SIG-M5 (cell line): ENCODE measurements at places on chromosomes 1 and 21.

- DNase-seq = no peak
Observed at GRCh38 chr1:231016234-231016633, 23.8 kb downstream of the FAM89A start.

DNA sequence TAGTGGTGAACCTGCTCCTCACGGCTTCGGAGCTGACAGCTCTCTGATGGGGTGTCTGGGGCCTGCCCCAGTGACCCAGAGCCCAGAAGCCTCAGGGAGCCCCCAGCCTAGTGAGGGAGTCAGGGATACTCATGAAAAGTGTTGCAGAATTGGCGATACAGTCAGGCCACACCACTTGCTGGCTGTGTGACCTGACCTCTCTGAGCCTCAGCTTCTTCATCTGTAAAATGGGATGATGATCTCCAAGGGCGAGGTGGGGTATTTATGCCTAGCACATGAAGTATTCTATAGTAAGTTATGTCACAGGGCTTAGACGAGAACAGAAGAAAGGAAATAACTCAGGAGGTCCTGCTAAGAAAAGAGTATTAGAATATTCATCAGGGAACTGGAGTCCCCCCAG lies 1.6 kb downstream of the TMEM51 start:
- DNase-seq = no peak

DNA sequence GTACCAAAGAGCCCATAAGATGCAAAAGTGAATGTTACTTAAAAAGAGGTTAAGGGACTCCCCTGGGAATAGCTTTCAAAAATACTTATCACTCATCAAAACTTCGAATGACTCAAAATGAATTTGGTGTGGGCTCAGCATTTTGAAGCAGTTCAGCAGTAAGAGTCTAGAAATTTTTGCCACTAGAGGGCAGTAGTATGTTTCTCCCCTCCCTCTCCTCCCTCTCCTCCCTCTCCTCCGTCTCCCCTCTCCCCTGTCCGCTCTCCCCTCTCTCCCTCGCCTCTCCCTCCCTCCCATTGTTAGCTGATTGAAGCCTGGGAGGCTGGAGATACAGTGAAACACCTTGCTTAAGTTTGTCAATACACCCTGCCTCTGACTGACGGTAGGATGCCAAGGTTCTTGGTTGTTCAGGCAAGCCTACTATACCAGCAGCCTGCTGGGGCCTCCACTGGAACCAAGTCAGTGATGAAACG lies 70.8 kb upstream of the TENT5C start:
- DNase-seq = no peak

DNA sequence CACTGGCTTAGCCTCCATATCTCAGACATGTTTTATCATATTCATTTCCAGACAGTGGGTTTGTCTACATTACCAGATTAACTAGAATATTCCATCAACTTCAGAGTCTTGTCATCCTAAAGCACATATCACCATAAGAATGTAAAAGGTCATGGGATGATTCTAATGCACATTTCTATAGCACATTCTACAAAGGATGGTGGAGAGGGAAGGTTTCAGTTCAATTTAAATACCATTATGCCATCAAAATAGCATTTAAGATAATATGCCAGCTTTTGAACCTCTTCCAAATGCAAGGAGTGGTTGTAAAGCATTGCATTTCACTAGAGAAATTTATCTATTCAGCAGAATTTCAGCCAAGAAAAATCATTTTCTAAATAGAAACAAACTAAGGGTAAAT lies 970.5 kb downstream of the TTLL7 start:
- DNase-seq = no peak

DNA sequence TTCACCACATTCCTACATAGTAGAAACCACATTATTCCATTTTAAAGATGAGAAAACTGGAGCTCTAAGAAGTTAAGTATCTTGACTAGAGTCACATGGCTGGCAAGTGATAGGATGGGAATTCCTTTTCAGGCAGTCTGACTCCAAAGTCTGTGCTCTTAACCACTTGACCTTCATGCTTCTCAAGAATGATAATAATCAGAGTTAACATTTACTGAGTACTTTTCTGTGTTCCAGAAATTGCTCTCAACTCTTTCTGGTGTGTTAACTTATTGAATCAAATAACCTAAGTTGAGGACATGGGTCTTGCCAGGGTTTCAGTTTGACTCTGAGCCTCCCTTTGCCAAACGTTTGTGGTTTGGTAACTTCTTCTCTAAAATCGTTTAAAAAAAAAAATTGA lies 169.4 kb downstream of the RASAL2 start:
- DNase-seq = no peak

GRCh38 chr1:24555591-24556413 lies at the start of gene NCMAP:
Gene NCMAP (plus strand): TSS chr1:24556087. CDS start chr1:24595431, 39,344 bp downstream.
- DNase-seq = no peak

GRCh38 chr1:209862391-209863356 lies 34.9 kb downstream of the UTP25 start:
- DNase-seq = no peak

- no peak for DNase-seq
Observed at GRCh38 chr1:12206792-12207424, 22.9 kb upstream of the VPS13D start.

- DNase-seq = no peak
Observed at GRCh38 chr1:172352435-172352834, 68.0 kb upstream of the C1orf105 start.

- no peak for DNase-seq
Observed at GRCh38 chr1:156241311-156241811, 623 bp upstream of the BGLAP start.

GRCh38 chr1:206074839-206075238 lies 21.9 kb downstream of the RHEX start:
- peak; percentile 62 for DNase-seq

- no peak for DNase-seq
Observed at GRCh38 chr1:221991221-221991620, 249.3 kb upstream of the DUSP10 start.

GRCh38 chr1:61620536-61620935 lies 104.4 kb downstream of the TM2D1 start:
- DNase-seq = no peak

DNA sequence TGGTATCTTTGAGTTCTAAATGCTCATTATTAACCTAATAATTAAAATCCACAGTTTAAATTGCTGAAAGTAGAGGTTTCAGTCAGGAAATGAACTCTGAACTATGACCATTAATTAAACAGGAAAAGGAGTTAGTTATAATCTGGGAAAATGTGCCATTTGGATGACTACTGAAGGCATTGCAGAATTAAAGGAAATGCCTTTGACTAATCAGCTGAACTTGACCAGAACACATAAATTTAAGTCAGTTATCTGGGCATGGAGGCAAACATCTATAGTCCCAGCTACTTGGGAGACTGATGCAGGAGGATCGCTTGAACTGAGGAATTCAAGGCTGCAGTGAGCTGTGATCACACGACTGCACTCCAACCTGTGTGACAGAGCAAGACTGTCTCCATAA lies 31.9 kb downstream of the SLC44A5 start:
- no peak for DNase-seq

DNA sequence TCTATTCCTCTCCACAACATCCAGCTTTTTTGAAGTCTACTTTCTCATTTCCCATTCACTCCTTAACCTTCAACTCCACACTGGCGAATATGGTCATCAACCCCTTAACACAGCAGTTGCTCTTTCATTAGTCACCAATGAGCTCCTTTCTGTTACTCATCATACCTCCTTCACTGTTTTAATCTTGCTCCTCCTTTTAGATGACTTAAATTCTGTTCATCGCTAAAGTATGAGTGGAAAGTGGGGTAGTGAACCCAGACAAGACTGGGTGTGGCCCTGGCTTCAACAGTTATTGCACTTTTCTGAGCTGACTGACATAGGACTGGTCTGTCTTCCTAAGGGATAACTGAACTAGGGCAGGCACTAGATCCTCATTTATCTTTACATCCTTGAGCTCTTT lies 51.3 kb downstream of the AKT3 start:
- no peak for DNase-seq

- no peak for DNase-seq
Observed at GRCh38 chr1:78351551-78352216, 139.1 kb upstream of the PTGFR start.

- DNase-seq = no peak
Observed at GRCh38 chr1:24948079-24948827, 18.2 kb upstream of the RUNX3 start.

- no peak for DNase-seq
Observed at GRCh38 chr1:232795497-232796053, 9.6 kb upstream of the MAP10 start.

- no peak for DNase-seq
Observed at GRCh38 chr1:13699936-13700520, at the start of gene PRDM2. Gene PRDM2 (plus strand): TSS chr1:13700188. CDS start chr1:13715606, 15,418 bp downstream.

DNA sequence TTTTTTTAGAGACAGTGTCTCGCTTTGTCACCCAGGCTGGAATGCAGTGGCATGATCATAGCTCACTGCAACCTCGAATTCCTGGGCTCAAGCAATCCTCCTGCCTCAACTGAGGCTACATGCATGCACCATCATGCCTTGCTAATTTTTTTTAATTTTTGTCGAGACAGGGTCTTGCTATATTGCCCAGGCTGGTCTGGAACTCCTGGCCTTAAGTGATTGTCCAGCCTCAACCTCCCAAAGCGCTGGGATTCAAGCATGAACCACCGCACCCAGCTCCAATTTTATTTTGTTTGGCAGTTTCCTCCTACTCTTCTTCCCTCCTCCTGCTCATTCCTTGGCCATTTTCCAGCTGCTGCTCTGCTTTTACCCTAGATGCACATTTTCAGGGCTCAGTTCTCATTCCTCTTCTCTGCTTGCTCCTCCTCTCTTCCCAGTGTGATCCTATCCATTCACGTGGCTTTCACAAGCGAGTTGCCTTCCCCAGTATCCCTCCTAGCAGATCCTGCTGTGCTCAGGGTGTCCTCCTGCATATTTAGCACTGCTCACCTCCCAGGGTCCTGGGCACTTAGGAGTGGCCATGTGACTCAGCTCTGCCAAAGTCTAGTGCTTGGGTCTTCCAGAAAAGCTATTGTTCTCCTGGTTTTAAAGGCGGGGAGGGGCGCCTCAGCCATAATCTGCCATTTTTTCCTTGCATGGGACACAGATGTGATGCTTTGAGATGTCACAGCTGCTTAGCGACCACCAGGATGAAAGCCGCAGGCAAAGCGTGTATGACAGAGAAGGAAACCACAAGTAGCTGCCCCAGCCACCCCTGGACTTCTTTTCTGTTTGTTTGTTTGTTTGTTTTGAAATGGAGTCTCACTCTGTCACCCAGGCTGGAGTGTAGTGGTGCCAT lies 33.7 kb downstream of the PSEN2 start:
- DNase-seq = no peak

- DNase-seq = no peak
Observed at GRCh38 chr1:27545271-27545670, 55.3 kb upstream of the WASF2 start.

DNA sequence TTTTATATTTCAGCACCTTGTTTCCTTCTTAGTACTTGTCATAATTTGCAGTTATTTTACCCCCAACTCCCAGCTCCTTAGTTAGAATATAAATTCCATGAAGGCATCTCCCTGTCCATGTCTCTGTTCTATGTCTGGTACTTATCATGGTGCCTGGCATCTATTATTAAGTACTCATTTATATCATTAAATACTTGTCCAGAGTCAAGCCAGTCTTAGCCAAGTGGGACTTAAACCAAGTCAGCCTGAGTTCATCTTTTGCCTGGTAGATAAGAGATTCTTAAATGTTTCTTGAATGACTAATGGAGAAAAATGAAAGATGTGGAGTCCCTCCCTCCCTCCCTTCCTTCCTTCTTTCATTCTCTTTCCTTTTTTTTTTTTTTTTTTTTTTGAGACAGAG lies 9.4 kb downstream of the SLC25A44 start:
- no peak for DNase-seq

DNA sequence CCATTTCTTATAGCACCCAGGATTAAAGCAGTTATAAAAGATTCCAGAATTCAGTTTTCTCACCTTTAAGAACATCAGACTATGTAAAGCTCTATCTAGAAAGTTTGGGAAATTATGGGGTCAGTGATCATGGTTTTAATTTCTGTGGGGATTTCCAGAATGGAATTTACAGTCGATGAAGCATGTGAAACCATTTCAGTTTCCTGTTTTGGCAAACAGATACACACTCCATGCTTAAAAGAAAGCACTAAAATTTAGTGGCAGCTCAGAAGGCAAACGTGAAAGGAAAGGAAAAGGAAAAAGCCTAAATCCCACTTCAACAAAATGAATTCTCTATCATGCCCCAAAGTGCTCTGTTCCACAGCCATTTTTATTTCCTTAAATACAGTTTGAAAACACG lies 60.4 kb downstream of the FYB2 start:
- DNase-seq = no peak

GRCh38 chr1:59580257-59580656 lies 234.5 kb upstream of the HOOK1 start:
- no peak for DNase-seq

- DNase-seq = no peak
Observed at GRCh38 chr1:63774617-63775417, 1.0 kb downstream of the ROR1 start.

DNA sequence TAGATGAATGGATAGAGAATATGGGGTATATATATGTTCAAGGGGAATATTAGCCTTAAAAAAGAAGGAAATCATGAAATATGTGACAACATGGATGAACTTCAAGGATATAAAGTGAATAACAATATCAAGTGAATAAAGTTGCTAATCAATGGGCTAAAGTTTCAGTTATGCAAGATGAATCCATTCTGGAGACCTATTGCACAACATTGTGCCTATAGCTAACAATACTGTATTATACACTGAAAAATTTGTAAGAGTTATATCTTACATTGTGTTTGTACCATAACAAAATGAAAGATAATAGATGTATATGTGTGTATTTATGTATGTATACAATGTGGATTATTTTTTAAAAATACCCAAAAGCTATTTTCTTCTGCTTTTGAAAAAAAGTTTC lies 96.3 kb upstream of the DPYD start:
- DNase-seq = no peak

DNA sequence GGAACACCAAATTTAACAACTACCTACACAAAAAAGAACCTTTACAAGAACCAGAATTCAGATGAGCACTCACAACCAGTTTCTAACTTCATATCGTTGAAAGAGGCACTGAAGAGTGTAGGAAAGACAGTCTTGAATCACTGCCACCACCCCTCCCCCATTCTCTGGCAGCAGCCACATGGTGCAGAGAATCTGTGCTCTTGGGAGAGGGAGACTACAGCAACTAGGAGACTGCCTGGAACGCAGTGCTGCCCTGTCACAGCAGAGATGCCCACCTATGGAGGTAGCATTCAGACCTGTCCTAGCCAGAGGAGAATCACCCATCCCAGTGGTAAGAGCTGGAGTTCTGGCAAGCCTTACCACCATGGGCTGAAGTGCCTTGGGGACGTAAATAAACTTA lies 7.3 kb downstream of the CCN1 start:
- DNase-seq = no peak
